Stimulated activated CD8-positive, alpha-beta memory T cell treated with anti-CD3 and anti-CD28 coated beads, Interleukin-7, amount 100 ng/mL, for 1 hour (primary cell): ENCODE measurements at places on chromosomes 2 and 18.

- no peak for DNase-seq
These were observed 48.7 kb upstream of the NBEAL1 start for GRCh38 chr2:202965810-202966460.

DNA sequence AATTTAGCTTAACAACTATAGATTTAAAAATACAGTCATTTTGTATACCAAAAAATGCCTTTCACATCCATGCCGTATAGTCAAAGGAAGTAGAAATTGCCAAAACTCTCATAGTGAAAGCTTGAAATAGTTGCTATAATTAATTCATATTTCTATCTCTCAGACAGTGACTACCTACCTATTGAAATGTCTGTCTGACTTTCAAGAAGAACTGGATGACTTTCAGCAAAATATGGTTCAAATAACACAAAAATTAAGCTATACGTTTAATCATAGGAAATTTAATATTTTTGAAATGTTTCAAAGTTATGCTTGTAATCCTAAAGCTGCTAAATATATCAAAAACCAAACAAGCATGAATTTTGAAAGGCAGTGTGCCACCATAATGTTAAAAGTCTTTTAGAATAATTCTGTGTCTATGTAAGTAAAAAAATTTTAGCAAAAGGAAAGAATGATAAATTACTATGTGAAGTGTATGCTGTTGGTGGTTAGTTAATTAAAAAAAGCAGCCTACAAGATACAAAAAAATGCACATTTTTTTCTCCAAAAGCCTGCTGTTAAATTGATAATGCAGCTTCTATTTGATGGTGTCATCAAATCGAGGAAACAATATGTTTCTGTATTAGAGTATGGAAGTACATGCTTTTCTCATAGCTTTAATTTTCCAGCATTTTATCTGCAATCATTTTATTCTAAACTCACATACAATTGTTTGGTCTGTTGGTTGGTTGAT, 57.7 kb upstream of the ST6GAL2 start:
- DNase-seq, result no peak

DNA sequence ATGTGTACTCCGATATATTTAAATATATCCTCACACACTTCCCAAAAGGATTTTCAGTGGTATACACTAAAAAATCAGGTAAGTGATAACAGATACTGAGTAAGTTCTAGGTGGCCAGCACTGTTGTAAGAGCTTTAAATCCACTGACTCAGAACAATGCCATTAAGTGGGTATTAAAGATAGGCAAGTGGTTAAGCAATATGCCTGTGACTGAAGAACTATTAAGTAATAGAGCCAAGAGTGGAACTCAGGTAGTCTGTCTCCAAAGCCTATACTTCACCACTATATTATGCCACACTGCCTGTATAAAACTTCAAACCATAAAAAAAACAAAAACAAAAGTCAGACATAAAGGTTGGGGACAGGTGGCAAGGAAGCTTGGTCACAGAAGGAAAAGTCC, 37.2 kb downstream of the THUMPD2 start:
- DNase-seq, result no peak

DNA sequence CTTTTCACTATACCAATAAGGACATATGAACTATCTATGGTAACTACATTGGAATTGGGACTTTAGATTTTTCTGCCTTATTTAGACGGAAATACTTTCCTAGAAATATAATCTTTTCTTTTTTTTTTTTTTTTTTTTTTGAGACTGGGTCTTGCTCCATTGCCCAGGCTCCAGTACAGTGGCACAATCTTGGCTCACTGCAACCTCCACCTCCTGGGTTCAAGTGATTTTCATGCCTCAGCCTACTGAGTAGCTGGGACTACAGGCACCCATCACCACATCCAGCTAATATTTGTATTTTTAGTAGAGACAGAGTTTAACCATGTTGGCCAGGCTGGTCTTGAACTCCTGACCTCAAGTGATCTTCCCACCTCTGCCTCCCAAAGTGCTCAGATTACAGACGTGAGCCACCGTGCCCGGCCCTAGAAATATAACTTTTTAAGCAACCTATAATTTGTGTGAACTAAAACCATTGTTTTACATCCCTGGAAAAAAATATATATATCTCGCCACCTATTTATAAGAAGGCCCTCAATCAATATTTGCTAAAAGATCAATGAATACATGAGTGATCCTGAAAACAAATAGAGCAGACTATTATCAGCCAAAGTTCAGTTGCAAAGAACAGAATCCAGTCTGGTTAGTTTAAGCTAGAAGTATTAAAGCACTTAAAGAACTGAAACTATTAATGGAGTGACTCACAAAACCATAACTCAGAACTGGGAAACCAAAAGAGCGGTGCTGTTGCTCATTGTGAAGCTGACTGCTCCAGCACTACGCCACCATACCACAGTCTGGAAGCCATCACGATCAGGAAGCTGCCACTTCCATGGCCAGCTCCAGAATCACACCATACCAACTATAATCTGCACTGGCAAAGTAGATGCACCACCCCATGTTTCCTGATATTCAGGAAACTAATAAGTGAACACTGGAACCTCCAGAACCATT, 8.4 kb upstream of the HNRNPLL start:
- DNase-seq, result no peak

- DNase-seq, result no peak
These were observed 120.5 kb downstream of the PARD3B start for GRCh38 chr2:204665771-204666170.

DNA sequence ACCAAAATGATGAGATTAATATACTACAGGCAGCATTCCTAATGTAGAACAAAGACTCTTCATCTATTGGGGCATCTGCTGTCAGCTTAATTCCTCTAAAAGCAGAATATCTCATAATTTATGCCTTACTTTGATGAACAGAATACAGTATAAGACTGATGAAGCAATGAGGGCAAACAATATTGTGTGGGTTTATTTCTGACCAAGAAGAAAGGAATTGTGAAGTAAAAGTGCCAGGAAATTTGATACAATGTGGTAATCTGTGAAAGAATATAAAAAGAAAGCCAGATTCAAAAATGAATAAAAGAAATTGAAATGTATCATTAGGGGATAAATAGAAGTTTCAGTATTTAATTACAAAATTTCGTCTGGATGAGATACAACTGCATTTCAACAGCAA, 78.8 kb upstream of the TTC21B start:
- DNase-seq, result no peak

DNA sequence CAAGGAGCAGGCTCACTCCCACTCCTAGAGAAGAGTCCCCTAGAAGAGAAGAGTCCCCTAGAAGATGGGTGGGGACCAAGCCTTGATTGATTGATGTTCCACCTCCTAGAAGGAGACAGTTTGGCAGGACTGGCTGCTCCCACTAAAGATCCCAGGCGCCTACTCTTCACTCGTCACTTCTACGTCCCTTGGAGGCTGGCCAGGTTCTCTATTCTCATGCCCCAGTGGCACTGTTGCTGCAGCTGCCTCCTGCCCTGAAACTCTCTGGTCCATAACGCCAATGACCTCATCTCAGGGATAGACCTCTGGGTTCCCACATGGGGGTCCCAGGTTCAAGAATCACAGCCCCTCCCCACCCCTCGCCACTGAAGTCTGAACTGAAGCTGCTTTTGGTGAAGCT, 2.5 kb upstream of the SP140L start:
- no peak for DNase-seq

DNA sequence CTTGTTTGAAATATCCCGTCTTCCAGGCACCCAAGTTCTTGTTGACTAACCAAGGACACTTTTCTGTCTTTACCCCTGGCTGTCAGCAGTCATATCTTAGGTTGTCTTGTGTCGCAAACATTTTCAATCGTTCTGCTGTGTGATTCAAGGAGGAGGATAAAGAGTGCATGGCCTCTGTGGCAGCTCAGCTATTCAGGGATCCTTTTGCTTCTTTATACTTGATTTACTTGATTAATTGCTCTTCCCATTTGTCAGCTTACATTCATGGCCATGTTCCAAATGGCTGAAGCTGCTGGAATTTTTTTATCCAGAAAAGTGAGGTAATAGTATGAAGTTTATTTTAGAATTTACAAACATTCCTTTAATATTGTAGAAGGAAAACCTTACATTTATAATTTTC, 97.3 kb upstream of the FZD5 start:
- DNase-seq, result no peak

GRCh38 chr2:191836853-191837769, 9.8 kb downstream of the CAVIN2 start:
- DNase-seq, result no peak
